ENCODE measurements at places on chromosomes 13 and 19.

- DNase-seq, result no peak
Measured at GRCh38 chr13:31209841-31210210, 10.1 kb downstream of the B3GLCT start.

DNA sequence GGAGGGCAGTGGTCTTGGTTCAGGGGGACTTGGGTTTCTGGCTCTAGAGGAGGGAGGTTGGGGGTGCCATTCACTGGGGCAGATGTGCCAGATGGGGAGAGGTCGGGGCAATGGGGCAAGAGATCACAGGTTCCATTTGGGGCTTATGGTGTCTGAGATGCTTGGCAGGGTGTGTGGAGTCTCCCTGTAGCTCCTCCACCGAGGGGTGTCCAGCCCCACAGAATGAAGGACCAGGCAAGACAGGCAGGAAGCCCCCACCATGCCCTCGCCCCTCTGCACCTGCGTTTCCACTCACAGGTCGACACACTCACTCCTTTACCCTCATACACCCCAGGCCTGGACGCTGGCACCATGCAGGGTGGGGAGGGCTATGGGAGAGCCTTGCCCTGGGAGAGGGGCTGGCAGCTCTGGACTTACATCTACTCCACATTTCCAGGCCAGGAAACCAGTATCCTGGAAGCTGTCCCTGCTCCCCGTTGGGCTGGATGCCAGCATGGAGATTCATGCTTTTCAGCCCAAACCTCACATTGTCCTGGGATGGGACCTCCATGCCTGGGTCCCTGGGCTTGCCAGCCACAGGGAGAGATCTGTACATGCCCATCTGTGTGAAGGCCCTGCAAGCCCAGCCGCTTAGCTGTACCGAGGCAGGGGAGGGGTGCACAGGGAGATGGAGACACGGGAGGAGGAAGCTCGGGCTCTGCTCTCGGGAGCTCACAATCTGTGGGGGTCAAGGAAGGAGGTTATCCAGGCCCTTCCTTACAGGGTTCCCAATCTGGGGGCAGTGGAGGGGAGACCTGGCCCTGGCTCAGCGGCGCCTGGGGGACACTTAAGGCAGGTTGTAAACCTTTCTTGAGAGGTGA, 77.1 kb downstream of the CHST8 start:
- DNase-seq, result no peak

DNA sequence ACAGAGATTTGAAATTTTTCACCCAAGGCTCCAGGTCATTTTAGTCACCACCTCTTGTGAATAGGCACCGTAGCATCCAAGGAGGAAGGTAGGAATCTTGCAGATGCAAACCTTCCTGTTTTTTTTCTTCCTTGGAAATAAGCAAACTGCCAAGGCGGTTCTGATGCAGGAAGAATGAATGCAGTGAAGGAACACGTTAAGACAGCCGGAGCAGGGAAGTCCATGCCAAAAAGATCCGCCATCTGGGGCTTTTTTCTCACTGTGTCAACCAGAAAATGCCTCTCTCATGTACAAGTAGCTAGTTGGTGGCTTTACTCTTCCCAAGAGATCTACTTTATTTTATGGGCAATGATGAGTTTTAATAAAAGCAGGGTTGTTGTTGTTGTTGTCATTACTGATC, 142.4 kb downstream of the ZIC5 start:
- no peak for DNase-seq

DNA sequence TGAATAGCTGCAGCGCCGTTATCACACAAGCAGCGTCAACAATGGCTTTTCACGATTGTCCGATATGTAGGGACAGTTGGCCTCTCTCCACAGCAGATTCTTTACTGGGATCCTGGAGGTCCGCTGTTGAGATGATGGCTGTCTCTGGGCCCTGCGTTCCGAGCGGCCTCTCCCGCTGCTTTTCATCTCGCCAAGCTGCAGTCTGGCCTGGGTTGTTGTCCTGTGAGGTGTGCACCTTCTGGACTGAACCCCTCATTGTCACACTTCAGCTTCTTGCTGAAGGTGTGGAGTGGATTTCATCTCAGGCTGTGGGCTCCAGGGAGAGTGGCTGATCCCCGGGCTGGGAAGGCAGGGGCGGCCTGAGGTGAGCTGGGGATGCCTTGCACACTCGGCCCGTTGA, 9.6 kb downstream of the UPF1 start:
- no peak for DNase-seq

GRCh38 chr19:4541114-4541805, 1.4 kb upstream of the LRG1 start:
- no peak for DNase-seq

GRCh38 chr13:30714629-30715371, 20.5 kb upstream of the ALOX5AP start:
- no peak for DNase-seq

DNA sequence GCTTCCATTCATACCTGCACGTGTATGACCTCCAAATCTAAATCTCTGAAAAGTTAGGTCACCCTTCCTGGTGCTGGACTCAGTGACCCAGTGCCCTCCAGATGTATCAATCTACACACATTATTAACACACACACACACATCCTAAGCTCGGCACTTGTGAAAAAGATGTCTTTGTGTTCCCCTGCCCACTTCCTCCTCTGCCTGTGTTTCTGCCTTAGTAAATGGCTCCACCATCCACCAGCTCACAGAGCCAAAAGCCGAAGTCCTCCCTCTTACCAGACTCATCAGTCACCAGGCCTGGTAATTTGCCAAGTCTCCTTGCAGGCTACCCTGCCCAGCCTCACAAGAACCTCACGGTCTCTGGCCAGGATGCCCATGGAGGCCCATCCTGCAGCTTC, 131.5 kb downstream of the SHISA2 start:
- DNase-seq, result no peak

DNA sequence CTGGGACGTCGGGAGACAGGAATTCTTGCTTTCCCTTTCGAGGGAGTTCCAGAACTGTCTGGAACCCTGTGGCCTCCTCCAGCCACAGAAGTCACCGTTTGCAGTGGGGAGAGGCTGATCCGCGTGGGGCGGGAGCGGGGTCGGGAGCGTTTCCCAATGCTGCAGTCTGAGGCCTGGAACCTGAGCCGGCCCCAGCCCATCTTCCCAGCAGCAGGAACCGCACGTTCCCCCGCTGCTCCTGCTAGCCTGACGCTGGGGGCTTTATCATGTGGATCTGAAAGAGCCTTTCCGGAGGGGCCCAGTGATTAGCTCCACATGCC, 13.4 kb downstream of the DPP9 start:
- DNase-seq, result no peak

DNA sequence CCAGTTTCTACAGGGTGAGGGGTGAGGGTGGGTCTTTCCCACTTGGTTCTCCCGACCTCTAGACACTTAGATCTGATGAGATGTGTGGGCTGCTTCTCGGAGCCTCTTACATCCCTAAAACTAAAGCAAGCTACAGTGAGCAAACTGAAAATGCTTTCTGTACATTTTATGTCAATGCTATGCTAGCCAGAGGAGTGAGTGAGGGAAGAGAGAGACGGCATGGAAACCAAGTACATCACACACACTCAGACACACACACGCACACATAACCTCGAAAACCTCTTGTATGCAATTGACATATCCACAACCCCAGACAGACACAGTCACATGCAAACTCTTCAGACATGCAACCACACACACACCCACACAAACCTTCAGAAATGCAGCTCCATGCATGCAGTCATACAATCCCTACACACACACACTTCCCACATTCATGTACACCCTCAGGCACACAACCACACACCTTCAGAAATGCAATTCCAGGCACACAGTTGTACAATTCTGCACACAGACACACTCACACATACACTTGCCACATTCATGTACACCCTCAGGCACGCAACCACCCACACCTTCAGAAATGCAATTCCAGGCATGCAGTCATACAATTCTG, 1.4 kb downstream of the SLC1A6 start:
- DNase-seq, result no peak
